GM06990 (cell line): ENCODE measurements at places on chromosomes 3 and 15.

DNA sequence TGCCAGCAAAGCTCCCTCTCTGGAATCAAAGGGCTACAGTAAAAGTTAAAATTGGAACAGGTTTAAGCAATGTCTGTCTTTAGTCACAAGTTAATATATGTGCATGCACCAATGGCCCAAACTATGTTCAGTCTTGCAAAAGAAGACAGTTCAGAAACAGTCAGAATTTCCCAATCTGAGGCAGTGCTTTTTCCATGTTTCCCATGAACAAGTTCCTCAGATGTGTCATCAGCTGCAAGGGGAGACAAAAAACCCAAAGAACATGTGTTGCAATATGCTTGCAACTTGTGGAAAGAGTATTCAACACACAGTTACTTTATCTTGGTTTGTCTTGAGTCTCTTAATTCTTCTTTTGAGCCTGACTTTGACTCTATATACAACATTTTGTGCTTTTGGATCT, 148.4 kb downstream of the USP13 start:
- DNase-seq = no peak

- DNase-seq = peak; percentile 56
Observed at GRCh38 chr15:99703603-99704443, 29.4 kb downstream of the LYSMD4 start.

GRCh38 chr15:85689729-85690128, 105.0 kb downstream of the KLHL25 start:
- peak; percentile 73 for DNase-seq

- DNase-seq = no peak
Observed at GRCh38 chr3:51887620-51888019, 12.2 kb upstream of the IQCF5 start.

- no peak for DNase-seq
Observed at GRCh38 chr15:58442122-58442521, 10.3 kb downstream of the LIPC start.

DNA sequence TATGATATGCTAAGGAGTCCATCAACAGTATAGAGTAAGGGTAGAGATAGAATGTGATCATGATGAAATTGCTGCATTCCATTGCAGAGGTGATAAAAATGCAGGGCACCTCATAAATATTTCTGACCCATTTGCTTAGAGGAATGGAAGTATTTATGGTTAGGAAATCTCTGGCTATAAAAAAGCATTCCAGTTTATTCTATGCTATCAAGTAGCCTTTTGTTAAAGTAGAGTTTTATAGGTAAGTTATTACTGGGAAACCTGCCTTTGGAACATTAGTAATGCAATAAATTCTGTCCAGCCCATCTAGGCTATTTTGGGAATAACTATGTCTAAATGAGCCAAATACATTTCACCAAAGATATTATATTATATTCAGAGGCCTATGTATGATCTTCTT, 19.8 kb upstream of the STRIT1 start:
- DNase-seq = no peak

- DNase-seq = no peak
Observed at GRCh38 chr3:71129611-71130431, 453.7 kb downstream of the FOXP1 start.

DNA sequence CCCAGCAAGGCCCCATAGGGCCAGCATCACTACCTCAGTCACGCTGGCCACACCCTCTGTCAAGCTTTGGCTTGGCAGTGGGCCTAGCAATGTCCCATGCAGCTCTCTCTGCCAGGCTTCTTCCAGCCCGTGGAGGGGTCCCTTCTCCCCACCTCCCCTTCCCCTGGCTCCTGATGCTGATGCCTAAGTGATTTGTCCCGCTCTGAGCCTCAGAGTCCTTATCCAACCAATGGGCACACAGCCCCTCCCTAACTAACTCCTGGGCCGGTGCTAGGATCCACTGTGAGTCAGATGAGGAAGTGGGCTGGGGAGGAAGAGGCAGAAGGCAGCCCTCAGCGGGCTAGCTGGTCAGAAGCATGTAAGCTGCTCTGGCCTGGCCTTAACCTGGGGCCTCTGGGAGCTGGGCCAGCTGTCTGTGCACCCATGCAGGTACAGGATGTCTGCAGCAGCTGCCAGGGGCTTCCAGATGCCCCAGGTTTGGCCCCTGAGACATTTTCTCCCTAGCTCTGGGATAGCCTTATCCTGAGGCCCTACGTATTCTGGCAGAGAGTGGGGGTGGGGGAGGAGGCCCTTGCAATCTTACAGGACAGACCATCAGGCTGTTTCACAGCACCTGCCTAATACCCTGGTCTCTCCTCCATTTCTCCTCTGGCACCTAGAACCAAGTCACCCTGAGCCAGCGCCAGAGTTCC, 740 bp upstream of the ZBTB47 start:
- no peak for DNase-seq

DNA sequence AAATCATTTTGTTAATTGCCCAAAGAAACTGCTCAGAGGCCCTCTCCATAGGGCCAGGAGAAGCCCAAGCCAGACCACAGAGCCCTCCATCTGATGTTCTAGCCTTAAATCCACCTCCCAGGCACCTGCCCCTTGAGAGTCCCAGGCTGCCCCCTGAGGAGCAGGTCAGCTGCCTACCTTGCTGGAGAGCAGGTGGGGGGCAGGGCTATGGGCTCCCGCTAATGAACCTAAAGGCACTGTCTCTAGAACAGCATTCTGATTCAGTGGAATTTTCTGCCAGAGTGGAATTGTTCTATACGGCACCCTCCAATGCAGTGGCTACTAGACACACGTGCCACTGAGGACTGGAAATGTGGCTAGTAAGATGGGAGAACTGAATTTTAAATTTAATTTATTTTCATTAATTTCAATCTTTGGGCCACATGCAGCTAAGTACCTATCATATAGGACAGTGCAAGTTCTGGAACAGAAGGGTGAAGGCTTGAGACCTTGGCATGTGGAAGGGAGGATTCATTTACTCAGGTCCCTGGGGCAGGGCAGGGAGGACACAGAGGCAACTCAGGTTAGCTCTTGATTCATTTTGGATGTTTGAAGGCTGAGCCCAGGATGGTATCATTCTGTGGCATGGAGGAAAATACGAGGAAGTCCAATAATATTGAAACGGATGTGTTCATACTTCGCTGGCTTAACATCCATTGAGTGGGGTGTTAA, 11.4 kb downstream of the AMOTL2 start:
- no peak for DNase-seq

DNA sequence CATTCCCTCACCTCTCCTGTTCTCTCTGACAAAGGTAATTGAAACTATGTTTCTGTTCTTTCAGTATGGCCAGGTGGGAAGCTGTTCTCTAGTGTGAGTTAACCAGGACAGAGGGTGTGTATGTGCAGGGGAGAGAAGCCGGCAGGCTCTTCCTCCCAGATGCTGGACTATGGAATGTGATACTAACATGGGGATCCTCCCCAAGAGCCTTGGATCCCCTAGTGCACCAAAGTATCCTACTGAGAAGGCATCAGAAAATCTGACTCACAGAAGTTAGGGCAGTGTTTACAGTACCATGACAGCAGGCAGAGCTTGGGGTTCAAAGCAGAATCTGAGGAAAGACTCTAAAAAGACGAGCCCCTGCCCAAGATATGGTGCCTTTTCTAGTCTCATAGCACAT, 123.1 kb downstream of the APBA2 start:
- no peak for DNase-seq

DNA sequence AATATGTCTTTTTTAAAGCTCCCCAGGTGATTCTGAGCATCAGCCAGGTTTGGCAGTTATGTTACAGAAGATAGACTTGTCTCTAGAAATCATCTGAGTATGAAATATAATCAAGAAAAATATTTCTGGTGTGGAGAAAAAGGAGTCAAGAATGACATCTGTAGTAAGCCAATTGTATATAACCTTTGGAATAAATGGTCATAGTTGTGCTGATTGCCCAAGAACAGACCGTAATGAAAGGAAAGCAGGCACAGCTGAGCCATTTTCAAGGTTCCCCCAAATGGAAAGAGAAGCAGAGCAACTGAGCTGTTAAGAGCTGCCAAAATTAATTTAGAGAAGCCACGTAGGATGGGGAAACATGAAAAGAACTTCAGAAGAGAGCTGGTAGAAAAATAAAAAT, 26.6 kb downstream of the GOLM2 start:
- DNase-seq = no peak

DNA sequence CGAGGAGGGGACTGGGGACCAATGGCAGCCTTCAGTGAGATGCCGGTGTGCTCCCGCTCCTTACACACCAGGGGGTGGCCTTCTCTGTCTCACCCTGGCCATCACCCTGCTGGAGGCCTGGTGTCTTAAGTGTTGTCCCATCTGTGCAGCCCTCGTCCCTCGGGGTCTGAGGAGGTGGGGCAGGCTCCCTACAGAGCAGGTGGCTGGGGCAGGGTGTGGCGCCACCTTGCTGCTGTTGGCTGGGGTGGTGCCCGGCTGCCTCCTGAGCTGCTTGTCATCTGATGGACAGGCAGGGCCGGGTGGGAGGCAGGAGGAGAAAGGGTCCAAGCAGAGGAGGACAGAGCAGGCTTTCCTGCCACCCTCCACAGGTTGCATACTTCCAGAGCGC, 25.9 kb downstream of the PTPN23 start:
- no peak for DNase-seq

DNA sequence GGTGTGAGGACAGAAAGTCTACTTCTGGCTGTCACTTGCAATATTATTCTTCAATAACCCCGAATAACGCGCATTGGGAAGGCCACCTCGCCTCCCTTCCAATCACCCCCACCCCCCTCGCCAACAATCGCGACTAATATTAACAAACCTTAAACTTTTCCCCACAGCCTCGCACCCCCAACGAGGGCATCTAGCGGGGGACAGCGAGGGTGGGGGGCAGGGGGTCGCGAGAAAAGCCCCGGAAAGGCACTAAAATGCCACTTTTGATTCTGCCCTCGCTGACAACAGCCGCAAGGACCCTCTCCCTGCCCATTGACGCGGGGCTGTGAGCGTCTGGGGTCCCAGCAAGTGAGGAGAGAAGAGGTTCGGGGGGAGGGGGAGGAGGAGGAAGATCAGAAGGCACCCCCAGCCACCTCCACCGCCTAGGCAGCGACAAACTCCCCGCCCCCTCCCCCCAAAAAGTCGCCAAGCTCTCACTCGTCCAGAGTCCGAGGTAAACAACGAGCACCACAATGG, 868 bp downstream of the SATB1 start:
- no peak for DNase-seq

- DNase-seq = no peak
Observed at GRCh38 chr3:17749281-17749680, 6.8 kb upstream of the TBC1D5 start.

DNA sequence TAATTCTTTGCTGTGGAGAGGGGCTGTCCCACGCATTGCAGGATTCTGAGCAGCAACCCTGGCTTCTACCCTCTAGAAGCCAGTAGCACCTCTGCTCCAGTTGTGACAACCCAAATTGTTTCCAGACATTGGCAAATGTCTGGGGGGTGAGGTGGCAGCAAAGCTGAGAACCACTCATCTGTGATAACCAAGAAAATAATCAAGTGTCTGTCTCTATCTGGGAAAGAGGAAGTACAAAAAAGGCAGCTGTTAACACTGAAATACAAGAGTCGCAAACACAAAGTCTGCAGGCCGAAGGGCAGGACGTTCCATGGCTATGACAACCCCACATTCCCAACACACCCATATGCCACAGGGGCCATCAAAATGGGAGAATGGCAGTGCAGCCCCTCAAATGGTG, 42.2 kb upstream of the GNB5 start:
- DNase-seq = peak; percentile 43

GRCh38 chr3:11536132-11536935, 107.4 kb downstream of the VGLL4 start:
- no peak for DNase-seq

GRCh38 chr3:62238003-62238402, 135.3 kb downstream of the FEZF2 start:
- peak; percentile 35 for DNase-seq

GRCh38 chr3:102179326-102180177, 255.3 kb upstream of the ZPLD1 start:
- DNase-seq = peak; percentile 41

DNA sequence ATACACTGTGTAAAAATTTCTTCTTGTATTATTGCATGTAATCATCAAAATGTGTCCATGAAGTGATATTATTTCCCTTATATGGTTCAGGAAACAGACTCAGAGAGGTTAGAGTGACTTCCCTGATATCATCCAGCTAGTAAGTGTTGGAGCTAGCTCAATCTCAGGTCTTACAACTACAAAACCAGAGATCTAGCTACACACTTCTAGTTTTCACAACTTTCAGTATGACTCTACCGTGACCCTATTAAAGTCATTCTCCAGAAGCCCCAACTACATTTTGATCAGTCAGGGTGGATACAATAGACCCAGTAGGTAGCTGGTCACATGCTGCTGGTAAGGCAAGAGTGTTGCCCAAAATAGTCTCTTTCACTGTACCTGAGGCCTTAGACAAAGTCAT, 165.3 kb downstream of the GOLIM4 start:
- no peak for DNase-seq

GRCh38 chr15:82040862-82041261, 5.0 kb downstream of the MEX3B start:
- no peak for DNase-seq

DNA sequence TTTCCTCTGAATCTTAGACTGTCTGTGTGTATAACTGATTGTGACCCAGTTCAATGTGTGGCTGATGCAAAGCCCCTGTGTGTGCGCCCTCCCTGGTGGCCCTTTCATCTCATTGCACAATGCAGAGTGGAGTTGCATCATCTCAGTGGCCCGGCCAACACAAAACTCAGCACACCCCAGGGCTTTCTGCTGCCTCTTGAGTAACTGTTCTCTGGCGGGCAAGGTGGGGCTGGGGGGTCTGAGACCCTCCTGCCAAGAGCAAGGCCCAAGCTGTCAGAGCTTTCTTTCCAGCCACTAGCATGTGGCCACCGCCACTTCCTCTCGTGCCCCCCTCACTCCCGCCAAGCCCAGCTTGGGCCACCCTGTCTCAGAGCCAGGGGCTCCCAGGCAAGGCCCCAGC, 80.7 kb upstream of the ALDH1L1 start:
- DNase-seq = no peak

DNA sequence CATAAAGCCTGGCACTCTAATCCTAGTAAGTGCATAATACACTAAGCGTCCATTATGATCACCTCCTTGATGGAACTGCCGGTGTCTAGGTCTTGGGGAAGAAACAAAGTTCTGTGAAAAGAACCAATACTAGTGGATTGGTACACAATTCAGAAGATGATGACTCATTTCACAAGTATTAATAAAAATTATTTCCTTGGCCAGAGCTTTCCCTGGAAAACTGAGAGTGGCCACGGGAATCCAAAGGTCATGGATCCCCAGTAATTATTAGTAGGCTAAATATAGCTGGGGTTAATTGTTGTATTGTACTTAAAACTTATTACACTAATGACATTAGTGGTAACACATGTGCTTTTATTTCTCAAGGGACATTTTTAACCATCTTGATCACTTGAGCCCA, 808.0 kb upstream of the NR2F2 start:
- no peak for DNase-seq

- DNase-seq = no peak
Observed at GRCh38 chr3:168071591-168072322, 24.0 kb downstream of the GOLIM4 start.
